ENCODE measurements at places on chromosomes 13 and 19. TPM values are rescaled to one million over a fixed set of nuclear protein-coding genes. Genes with fewer than 3 reads are reported as not detected.

ALKBH7 gene
- 37.3 TPM for total RNA-seq

ACP4 gene
- total RNA-seq: not detected

COLGALT1 gene
- total RNA-seq: 92.9 TPM

FAM124A gene
- total RNA-seq: not detected

NLRP4 gene
- not detected for total RNA-seq

VAV1 gene
- total RNA-seq: 5.6 TPM

PLIN5 gene
- not detected for total RNA-seq

SKA3 gene
- total RNA-seq: 17.9 TPM

OLFM2 gene
- 3.6 TPM for total RNA-seq

CABP5 gene
- not detected for total RNA-seq

OXGR1 gene
- total RNA-seq: not detected

ZNF565 gene
- total RNA-seq: 1.3 TPM

DHDH gene
- total RNA-seq: 0.11 TPM

RASGRP4 gene
- total RNA-seq: not detected

RYR1 gene
- total RNA-seq: 1.8 TPM

CRB3 gene
- total RNA-seq: 23.8 TPM

SOX1 gene
- total RNA-seq: not detected

PDE4C gene
- not detected for total RNA-seq

ZNF541 gene
- total RNA-seq: not detected

MBD3L3 gene
- total RNA-seq: not detected

DACT3 gene
- 0.27 TPM for total RNA-seq

CD37 gene
- not detected for total RNA-seq

ERCC1 gene
- total RNA-seq: 217 TPM

C19orf53 gene
- total RNA-seq: 187 TPM

PCP2 gene
- not detected for total RNA-seq

All from hair follicular keratinocyte (primary cell).